ENCODE measurements at places on chromosomes 12 and 14.

GRCh38 chr14:95647926-95648325, 38.3 kb upstream of the TCL1B start:
- no peak for DNase-seq

DNA sequence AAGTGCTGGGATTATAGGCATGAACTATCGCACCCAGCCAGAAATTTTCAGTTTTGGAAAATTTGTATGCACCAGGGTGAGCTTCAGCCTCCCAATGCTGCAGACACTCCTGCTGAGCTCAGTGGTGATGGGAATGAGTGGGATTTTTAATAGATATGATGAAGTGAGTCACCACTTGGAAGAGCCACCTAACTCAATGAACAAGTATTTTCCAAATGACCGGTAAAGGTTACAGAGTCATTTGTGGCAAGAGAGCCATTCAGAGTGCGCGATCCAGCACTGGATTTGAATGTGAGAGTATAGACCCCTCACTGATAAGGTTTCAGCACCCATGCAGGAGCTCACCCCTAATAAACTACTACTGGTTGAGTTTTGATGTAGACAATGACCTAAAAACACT, 100.7 kb downstream of the PPP2R5C start:
- DNase-seq, result no peak

DNA sequence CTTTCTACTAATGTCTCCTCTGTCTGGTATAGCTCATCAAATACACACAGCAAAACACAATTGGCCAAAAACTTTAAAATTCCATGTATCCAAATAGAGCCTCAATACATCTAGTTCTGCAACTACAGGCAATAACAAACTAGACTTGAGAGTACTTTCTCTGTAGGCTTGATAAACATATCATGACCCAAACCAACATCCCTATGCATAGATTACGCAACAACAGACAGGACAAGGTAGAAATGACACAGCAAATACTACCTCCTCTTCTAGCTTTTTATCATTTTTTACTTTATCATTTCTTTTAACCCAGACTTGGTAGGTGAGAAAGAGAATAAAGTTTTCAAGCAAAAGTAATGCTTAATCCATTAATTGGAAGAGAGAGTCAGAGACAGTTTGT, 41.8 kb downstream of the EML5 start:
- DNase-seq, result no peak

GRCh38 chr14:33352821-33353220, 414.1 kb downstream of the NPAS3 start:
- no peak for DNase-seq

DNA sequence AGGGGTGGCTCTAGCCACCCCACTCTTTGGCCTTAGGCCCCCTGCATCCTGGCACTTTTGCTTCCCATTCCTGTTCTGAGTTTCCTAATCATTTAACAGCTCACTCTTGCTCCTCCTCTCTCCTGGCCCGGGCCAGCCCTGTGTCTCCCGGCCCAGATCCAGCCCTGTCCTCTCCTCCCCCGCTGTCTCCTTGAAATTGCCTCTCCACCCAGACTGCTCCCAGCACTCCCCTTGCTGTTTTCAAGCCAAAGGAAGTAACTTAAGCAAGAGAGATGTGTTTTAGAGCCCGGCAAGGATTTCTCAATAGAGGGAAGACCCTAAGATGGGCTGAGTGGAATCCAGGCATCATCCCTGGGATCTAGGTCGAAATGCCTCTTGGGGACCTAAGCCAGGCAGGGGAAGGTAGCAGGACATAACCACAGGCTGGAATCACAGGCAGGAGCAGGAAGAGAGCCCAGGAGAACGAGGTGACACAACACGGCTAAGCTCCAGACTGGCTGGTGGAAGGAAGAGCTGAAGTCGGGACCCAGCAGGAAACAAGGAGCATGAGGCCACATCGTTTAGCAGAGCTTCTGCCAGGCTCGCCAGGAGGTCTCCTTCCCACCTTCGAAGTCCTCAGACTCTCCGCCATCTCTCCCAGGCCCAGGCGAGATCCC, 2.0 kb upstream of the LRP1-AS start:
- no peak for DNase-seq

GRCh38 chr12:4320497-4320852, 538 bp upstream of the TIGAR start:
- no peak for DNase-seq

GRCh38 chr12:100951756-100952155, 157.2 kb downstream of the ANO4 start:
- no peak for DNase-seq
